ENCODE measurements at places on chromosomes 2 and 18.
A peak's percentile ranks its signal among the peaks of the same experiment; 100 is the strongest.

DNA sequence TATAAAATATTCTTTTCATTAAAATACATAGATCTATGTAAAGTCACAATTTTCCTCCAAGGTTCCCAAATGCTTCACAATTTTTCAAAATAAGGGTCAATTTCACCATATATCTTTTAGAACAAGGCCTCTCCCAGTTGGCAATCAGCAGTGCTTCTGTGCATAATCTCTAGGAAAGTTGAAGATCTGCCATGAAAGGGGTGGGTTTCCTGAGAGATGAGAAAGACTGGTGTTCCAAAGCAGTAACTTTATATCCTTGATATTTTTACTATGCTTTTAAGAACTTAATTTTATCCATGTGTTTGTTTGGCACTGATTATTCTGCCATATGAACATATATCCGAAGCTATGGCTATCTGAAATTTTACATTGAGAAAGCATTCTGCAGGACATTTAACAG is 199.4 kb upstream of the CYP26B1 start:
- DNase-seq: no peak

DNA sequence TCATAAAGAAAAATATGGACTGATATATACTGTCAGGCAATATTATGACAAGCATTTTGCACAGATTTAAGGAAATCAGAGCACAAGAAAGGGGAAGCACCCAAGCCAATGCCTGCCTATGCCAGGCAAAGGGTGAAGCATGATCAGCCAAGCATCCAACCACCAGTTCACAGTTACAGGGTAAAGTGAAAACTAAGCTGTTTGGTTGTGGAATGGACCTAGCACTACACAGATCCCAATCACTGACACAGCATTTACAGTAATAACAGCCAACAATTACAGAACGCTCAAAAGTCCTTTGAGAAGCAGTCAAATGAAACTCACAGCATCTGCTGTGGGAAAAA is 90.3 kb downstream of the SP3 start:
- DNase-seq: no peak

DNA sequence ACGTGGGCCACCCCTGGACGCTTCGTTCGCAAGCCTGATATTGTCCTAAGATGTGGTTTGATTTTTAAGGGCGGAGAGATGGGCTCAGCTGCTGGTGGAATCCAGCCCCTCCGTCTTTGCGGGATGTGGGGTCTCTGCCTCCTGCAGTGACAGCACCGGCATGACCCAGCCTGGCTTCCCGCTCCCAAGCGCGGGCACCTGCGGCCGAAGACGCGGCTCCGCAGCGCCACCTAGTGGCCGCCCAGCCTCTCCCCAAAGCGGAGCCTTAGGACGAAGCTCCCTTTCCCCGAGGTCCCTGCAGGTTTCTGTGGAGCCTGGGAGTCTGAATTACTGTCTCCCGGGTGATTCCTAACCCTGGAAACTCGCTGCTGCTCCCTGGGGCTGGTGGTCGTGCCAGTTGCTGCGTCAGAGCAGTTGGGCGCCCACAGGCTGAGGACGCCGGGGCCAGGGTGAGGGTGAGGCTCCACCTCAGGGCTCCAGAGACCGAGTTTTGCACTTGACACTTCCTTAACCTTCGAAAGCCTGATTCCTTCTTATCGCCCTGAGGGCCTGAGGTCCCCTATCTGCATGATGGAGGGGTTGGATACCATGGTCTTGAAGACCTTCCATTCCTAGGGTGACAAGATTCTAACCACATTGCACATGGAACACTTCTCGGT is 137.5 kb downstream of the TPO start:
- DNase-seq: peak; percentile 69

GRCh38 chr2:9778012-9778411 is 65.3 kb upstream of the TAF1B start:
- peak; percentile 40 for DNase-seq

- DNase-seq: no peak
These were observed 4.7 kb downstream of the RTKN start for GRCh38 chr2:74436848-74437695.

GRCh38 chr2:117057016-117057415 is 757.5 kb upstream of the DDX18 start:
- no peak for DNase-seq

DNA sequence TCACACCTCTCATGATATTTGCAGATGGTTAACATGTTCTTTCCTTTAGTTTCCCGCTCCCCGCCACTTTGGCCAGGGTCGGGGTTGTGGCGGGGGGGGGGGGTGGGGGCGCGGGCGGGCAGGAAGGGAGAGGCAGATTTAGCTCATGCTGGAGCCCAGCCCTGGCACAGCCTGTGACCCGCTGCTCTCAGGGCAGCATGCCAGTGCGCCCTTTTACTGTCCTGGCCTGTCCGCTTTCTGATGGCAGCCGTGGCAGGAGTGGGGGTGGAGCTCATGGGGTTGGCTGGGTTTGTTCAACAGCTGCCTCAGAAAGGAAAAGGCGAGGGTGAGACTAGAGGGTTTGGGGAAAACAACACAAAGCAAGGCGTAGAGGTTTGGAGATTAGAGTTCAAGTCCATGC is 56.1 kb downstream of the TNP1 start:
- no peak for DNase-seq

- DNase-seq: no peak
These were observed 367.5 kb upstream of the MMADHC start for GRCh38 chr2:149954981-149955600.

- peak; percentile 94 for DNase-seq
These were observed 226.2 kb downstream of the ASXL3 start for GRCh38 chr18:33804258-33804657.

DNA sequence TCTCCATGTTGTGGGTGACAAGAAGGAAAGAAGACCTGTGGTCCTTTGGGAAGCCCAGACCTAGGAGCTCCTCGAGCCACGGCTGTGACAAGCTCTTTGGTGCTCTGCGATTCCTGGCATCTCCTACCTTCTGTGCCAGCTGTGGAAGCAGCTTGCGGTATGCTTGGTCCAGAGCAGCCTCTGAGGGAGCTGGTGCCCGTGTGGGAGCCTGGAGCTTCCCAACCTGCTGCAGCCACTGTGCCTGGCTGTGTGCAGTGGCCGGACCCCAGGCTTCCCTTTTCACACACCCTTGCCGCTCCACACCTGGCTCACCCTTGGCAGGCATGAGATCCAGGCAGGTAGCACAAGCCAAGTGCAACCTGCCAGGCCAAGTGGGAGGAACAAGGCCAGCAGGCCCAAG is 1328.6 kb upstream of the SLC39A10 start:
- no peak for DNase-seq

GRCh38 chr2:112582314-112582746 is 2.1 kb upstream of the CHCHD5 start:
- DNase-seq: peak; percentile 80

DNA sequence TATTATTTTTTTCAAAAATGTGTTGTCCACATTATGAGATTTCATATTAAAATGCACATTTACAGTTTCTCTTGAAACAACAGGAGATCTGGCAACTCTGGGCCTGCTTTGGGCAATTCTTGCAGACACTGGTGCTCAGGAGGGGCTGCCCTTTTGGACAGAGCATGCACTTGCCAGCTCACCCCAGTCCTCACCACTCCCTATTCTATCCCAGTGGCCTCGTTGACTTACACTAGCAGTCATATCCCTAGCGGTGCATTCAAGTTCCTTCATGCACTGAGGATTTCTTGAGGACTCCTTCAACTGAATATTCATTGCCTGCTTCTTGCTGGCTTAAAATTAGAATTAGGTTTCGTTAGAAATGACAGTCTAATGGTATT is 87.9 kb upstream of the FHL2 start:
- no peak for DNase-seq

DNA sequence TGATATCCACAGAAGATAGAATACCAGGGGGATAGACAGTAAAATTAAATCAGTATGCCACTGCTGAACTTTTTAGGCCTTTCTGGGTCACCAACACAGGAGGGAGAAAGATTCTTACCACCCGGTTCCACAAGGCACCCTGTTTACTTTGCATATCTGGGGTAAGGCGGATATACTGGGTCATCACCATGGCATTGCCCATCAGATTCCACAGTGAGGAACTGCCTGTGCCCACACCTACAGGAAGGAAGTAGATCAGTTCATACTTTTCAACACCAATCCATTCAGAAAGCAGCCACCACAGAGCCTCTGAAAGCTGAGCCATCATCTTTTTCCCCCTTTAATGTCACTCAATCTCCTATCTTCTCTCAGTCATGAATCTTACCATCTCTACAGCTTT is 2.0 kb downstream of the LMAN2L start:
- DNase-seq: no peak

GRCh38 chr18:35817604-35818352 is 154.7 kb upstream of the RMP24 start:
- DNase-seq: no peak

DNA sequence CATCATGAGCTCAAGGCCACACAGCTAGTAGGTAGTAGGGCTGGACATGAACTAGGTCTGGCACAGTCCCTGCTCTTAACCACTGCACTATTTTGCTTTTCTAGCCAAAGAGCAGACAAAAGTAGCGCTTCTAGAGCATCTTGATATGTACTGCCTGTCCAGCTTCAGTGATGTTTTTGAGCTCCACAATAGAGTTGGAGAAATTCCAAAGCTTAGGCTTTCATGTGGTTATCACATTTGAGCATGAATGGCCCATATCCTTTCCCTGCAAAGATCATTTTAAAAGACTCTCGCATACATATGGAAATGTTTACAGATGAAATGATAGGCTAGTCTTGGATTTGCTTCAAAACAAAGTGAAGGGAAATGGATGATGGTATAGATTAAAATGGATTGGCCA is 128.7 kb downstream of the MAP3K20 start:
- DNase-seq: no peak

DNA sequence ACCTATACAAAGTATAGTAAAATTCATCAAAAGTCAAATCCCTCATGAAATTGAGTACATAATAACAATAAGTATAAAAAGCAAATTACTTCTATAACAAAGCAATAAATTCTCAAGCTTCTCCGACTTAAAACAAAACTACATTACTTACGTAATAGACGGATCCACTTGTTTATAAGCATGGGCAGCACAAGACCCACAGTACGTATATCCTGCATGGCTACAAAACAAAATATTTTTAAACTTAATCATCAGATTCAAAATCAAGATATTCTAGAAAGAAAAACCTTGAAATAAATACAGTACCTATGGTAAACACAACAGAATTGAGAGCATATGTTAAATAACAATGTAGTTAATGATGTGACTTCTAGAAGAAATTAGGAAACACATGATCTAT is 78.9 kb downstream of the MEMO1 start:
- DNase-seq: no peak

- no peak for DNase-seq
These were observed 37.3 kb downstream of the USP34 start for GRCh38 chr2:61433606-61434005.

DNA sequence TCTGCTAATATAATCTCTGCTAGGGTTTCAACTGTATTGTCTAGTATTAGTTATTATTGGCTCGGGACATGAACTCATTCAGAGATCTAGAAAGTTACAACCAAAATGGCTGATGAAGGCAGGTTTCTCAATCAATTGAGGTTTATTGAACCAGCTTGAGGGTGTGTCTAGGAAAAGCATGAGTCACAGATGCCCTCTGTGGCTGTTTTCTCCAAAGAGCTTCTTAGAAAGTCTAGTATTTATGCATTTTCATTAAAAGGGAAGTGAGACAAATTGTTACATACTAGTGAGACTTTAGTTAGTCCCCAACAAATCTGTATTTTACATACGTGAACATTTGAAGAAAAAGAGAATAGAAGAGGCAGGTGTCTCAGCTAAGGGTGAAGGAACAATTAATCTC is 23.0 kb upstream of the RTTN start:
- DNase-seq: no peak

- DNase-seq: no peak
These were observed 161.7 kb downstream of the TWIST2 start for GRCh38 chr2:239009589-239009961.

GRCh38 chr18:4734903-4735302 is 279.8 kb upstream of the DLGAP1 start:
- DNase-seq: no peak

GRCh38 chr18:68848242-68848641 is 50.4 kb downstream of the CCDC102B start:
- no peak for DNase-seq

DNA sequence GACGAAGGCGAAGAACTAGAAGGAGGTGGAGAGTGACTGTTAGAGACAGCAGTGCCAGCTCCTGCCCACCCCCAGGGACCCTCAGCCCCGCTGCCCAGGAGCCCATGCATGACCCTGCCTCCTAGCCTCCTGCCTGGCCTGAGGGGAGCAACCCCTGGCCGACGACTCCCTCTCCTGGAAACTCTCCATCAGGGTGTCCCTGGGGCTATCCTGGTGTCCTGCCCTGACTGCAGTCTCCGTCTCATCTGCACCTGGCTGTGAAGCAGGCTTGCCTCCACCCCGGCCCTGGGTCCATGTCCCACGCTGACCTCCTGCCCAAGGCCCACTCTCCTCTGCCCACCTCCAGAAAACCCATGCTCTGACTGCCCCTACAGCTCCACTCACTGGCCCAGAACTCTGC is 120.2 kb downstream of the RPIA start:
- no peak for DNase-seq

DNA sequence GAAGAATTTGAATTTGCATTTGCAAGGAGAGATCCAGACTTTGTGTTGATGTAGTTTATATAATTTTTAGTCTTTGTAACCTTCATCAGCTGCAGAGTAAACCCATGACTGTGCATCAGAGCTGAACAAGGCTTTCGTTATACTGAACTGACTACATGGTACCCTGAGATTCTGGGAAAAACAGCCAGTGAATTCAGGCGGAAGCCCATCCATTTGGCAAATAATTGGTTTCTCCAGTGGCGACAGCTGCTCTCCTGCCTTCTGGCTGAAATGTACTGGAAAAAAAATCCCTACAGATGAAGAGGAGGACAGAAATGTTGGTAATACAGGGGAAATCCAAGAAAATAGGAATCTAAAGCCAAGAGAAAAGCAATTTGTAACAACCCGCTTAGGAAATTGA is 657.5 kb upstream of the CDH7 start:
- DNase-seq: no peak

DNA sequence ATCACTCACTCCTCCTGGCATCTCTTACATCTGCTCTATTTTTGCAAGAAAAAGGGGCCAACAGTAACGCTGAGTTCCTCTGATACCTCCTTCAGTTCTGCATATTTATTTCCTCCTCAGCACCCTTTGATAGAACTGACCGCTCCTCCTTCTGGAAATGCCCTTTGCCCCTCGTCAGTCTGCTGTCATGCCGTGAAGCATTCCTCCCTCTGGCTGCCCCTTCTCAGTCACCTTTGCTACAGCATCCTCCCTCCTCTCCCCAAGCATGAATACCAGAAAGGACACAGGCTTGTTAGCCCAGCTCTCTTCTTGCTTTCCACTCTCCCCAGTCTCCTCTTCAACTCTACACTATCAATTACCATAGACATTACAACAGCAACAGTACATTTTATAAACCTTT is 135.4 kb downstream of the NBAS start:
- DNase-seq: no peak

- DNase-seq: no peak
These were observed 28.1 kb downstream of the RHOB start for GRCh38 chr2:20474757-20475566.

DNA sequence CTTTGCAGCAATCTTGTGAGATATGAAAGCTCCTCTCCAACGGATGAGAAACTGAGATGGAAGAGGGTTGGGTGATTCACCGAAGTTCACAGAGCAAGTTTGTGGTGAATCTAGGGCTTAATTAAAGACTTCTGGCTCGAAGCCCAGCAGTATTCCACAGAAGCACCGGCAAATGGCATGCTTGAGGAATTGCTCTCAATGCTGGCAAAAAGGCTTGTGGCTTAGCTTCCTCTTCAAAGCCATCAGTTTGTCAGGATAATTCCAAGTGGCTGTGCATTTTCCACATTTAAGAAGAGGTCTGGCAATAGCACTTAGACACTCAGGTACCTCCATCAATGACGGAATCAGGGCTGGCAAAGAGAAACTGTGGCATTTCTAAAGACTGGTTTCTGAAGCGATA is 98.7 kb upstream of the SLC66A3 start:
- no peak for DNase-seq
